CD4-positive, alpha-beta T cell treated with Interleukin-6 for 4 hours (primary cell): ENCODE measurements at places on chromosomes 5 and 9.

GRCh38 chr5:154278908-154279307, 88.4 kb downstream of the GALNT10 start:
- no peak for DNase-seq

- no peak for DNase-seq
These were observed 141.3 kb downstream of the IRX1 start for GRCh38 chr5:3736926-3737325.

- DNase-seq = peak; percentile 55
These were observed 9.9 kb upstream of the IQGAP2 start for GRCh38 chr5:76393035-76393680.

- no peak for DNase-seq
These were observed 103.9 kb upstream of the ICE1 start for GRCh38 chr5:5318426-5319190.

DNA sequence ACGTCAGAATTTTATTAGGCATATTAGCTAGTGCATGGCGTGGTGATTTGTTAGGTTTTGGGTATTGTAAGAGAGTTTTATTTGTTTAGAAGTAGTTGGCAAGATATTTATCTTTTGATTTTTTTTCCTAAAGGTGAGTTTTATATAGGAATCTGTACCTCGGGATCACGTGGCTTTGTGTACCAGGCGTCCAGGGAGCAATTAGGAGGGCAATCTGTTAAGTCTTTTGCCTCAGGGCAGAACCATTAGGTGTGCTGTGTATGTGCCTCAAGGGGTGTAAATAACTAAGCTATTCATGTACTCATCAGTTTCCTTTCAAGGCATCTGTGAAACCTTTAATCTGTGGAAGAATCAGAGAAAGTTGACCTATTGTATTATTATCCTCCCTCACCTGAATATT, 39.4 kb downstream of the ZSWIM6 start:
- no peak for DNase-seq

DNA sequence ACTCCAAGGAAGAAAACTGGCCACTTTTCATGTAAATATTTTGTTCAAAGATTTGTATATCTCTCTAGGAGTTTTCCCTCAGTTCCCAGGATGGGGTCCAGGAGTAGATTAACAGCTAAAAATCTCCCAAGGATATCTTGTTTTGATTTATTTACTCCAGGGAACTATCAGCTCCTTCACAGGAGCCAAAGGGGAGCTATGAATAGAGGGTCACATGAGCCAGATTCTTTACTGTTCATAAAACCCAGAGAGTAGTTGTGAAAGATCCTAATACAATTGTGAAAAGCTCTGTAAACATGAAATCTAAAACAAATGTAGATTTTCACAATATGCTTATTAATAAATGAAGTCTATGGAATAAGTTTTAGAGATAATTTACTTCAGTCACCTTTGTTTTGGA, 16.9 kb downstream of the DIMT1 start:
- DNase-seq = no peak

DNA sequence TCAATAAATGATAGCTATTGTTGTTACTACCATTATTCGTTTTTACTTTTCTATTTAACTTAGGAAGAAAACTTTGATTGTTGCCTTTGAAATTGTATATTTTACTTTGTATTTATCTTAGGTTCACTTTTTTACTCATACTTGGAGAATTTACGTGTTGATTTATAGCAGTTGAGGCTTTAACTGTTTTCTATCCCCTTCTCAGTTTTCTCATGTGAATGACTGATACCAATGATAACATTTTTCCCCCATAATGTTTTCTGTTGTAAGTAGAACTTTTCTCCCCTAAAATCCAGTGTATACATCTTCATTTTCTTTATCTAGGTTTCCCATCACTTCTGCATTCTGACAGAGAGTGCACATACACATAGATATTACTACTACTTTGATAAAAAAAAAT, 54.4 kb downstream of the FSD1L start:
- no peak for DNase-seq

GRCh38 chr9:69674716-69675438, 2.7 kb upstream of the APBA1 start:
- no peak for DNase-seq

- no peak for DNase-seq
These were observed 18.9 kb upstream of the GLIS3 start for GRCh38 chr9:4318741-4319140.

- no peak for DNase-seq
These were observed 37.1 kb downstream of the TENT4A start for GRCh38 chr5:6750142-6750840.

GRCh38 chr9:96241391-96241809, 60.6 kb downstream of the HSD17B3 start:
- no peak for DNase-seq

DNA sequence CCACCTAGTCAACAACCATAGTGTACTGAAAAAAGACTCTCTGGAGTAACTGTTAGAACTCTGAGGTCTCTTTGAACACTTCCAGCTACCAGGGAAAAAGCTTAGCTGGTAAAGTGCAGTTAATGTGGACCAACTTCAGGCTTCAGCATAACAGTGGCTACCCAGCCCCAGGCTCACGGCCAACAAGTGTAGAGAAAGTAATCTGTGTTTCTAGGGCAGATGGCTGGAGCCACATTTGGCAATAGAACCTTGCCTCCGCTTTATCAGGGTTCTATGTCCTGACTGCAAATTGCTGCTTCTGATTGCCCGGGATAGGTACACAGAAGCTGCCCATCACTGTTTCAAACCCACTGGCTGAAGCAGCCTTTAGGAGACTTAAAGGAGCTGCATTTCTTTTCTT, 76.0 kb upstream of the SIMC1 start:
- no peak for DNase-seq

DNA sequence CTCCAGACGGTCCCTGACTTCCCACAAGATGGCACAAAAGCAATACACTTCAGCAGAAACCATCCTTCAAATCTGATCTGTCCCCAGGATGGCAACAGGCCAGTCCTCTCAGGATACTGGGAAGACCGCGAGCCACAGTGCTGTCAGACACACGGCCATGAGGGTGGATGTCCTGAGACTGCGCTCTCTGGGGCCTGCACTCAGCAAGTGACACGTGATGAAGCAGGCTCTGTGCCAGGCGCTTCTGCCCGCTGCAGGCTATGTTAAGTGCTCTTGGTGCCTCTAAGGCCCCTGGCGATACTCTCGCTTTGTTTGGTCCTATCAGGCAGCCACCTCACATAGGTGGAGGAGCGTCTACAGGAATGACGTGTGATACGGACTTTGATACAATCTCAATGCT, 7.1 kb downstream of the BRD9 start:
- DNase-seq = no peak

- DNase-seq = no peak
These were observed 33.1 kb upstream of the RAB14 start for GRCh38 chr9:121234832-121235161.

- no peak for DNase-seq
These were observed 268.2 kb downstream of the TMEM167A start for GRCh38 chr5:82808960-82809359.

GRCh38 chr9:113223963-113224362, 2.6 kb downstream of the SLC31A1 start:
- DNase-seq = no peak

DNA sequence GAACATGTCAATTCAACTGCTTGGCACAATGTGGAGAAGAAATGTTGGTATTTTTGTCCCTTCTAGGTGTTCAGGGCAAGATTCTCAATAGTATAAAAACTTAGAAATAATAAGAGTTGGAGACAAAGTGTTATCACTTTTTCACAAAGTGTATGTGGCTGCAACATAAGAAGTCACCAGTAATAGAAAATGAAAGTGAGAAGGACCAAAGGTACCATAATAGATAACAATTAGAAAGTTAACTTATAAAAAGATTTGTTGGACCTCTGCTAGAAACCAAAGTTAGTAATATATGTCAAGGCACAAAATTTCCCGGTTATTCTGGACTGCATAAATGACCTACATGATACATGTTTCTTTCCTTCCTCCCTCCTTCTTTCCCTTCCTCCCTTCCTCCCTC, 1535.3 kb downstream of the EFNA5 start:
- DNase-seq = no peak
